Suppressor macrophage treated with lipopolysaccharide for 1 hour (primary cell): ENCODE measurements at places on chromosomes 11 and 22.

DNA sequence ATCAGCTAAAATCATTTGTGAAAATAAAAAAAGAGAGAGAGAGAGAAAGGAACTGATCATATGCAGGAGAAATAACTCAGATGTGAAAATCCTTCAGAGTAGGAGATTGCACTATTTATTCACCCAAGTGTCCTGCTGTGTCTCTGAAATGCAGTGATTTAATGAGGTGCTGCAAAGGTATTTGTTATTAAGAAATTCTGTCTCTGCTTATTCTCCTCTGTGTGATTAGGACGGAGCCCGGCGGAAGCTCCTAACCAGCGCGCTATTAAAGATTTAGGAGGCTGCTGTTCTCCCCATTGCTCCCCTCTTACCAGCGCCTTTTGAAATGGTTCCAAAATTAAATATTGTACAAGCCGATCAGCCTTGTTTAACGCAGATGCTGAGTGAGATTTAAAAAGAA, 528.3 kb downstream of the BUD13 start:
- DNase-seq = no peak

DNA sequence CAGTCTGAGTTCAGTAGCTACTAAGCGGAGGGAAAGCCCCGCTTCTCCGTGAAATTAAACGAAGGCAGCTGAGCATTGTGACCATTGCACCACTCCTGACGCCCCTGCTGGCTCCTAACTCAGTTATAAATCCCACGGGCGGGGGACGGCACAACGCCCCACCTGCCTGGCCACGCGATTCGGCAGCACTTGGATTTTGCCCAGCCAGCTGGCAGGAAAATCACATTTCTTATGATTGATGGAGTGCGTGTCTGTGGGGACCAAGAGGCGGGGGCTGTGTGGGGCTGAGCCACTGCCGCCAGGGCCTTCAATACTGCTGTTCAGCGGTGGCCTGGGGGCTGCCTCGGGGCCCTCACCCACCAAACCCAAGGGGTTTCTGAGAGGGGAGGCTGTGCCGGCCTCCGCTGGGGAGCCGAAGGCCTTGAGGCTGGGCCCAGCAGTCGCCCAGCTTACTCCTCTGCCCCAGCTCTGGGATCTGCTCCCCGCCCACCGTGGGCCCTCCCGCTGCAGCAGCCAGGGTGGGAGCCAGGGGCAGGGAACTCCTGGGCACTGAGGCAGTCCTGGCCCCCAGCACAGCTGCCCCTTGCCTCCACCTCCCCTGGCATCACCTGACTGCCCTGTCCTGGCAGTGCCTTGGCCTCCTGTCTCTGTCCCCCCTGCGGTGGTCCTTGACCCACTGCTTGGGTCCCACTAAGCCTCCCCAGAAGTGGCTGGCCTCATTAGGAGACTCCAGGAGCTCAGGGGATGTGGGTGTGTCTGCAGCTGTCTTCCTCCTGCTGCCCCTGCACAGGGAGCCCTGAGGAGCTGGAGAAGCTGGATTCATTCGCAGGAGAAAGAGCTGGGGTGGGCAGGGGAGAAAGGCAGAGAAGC, 30.7 kb downstream of the SHISAL1 start:
- no peak for DNase-seq

DNA sequence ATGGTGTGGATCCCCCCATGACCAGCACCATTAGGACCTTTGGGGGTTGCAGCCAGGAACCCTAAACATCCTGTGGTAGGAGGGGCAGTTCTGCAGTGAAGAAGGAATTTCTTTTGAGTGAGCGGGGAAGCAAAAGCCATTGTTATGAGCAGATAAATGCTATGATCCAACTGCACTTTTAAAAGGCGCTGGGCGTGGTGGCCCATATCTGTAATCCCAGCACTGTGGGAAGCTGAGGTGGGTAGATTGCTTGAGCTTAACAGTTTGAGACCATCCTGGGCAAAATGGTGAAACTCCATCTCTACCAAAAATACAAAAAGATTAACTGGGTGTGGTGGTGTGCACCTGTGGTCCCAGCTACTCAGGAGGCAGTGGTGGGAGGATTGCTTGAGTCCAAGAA, 5.9 kb upstream of the TOMM22 start:
- no peak for DNase-seq

DNA sequence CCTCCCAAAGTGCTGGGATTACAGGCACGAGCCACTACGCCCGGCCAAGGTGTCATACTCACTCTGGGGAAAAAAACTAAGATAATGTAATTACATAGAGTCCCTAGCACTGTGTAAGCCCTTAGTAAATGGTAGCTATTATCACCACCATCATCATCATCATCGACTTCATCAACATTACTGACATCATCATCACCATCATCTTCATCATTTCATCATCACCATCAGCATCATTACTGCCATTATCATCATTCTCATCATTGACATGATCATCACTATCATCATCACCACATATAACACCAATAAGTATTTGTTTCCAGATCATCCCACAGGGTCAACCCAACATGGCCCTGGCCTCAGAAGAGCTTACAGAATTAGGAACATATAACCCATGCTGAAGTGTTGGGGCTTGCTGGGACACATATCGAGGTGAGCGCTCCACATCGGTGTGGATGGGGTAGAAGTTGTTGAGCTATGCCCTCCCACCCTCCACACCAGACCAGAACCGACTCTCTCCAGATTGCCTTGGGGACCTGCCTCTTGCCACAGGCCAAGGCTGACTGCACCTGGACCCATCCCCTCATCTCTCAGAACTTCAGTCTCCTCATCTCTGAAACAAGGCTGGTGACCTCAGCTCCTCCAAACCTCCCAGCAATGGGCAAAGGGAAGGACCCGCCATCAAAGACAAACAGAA, 14.7 kb upstream of the CD5 start:
- DNase-seq = no peak

DNA sequence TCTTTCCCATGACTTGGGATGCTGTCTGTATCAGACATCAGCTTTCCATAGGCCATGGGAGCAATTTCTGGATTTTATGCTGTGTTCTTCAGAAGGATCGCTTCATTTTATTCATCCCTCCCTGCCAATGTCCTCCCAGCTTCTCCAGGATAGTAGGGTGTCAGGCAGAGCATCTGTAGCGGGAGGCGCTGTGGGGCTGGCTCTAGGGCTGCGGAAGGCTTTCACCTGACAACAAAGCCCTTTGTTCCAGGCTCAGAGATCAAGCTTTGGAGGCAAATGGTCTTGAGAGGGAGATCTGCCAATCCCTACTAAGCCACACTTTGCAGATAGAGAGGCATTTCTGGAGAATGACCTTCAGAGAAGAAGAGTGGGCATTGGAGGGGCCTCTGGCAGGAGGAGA, 29.5 kb upstream of the FTH1 start:
- DNase-seq = no peak

DNA sequence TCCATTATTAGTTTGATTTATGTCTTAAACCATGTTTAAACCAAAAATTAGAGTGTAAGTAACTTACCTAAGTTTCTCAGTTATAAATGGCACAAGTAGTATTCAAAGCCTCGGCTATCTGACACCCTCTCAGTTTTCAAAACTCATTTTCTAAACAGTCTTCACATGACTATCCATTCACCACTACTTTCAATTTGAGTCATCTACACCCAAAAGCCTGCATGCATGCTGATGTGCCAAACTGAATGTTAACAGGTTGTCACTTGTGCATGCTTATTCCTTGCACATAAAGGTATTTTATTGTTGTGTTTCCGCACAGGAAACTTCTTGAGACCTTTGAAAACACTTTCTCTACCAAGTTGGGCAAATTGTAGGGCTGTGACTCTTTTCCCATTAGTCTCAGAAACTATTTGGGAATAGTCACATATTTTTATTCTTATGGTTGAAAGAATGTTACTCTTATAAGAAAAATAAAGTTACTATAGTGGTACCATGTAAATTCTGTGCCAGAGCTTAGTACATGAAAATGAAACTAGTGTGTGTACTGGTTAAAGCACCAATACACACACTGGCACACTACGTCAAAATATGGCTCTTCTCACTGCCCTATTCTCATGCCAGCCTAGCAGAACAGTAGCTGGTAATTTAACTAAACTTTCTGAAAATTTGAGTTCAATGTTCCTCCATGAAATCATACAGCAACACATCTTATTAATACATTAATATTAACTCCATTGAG, 2.2 kb upstream of the OR51E2 start:
- DNase-seq = no peak

DNA sequence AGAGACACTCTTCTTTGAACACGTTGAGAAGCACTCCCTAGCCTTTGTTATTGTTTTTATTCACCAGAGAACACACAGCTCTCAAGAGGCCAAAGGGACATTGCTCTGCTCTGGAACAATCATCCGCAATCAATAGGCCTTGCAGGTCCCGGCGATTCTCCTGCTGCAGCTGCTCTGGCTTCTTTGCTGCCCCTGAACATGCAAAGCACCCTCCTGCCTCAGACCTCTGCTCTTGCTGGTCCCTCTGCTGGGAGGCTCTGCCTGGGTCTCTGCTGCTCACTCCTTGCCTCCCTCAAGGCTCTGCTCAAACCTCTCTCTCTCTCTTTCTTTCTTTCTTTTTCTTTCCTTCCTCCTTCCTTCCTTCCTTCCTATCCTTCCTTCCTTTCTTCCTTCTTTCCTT, 232.7 kb downstream of the DSCAML1 start:
- no peak for DNase-seq

DNA sequence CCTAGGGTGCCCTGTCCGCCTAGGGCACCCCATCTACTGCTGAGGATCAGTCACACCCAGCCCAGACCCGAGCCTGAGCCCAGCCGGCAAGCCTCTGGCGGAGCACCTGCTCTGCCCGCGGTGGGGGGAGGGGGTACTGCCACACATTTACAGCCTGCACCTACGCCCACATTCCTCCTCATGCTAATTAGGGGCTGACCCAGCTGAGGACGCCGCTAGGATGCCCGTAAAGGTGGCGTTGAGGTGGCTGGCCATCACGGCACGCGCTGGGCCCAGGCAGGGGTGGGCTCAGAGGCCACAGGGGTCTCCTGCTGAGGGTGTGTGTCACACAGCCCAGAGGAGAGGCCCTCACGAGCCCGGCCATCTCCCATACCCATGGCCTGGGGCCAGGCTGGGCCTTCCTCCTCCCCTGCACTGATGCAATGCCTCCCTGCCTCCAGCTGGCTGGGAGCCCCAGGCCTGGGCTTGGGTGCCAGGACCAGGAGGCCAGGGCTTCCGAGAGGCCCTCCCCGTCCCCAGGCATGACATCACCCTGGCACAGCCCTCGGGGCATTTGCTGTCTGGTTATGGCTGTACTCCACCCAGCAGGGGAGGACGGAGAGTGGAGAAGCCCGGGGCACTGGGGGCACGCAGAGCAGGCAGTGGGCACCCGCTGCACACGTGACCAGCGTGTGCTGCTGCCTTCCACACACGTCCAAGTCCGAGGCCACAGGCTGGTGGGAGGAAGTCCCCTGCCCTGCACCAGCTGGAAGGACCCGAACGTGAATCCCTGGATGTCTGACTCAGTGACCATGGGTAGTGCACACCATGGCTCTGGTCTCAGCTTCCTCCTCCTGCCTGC, 12.7 kb downstream of the DUSP8 start:
- peak; percentile 38 for DNase-seq

GRCh38 chr11:24437123-24437522, 59.7 kb upstream of the LUZP2 start:
- no peak for DNase-seq

- peak; percentile 97 for DNase-seq
These were observed 3.2 kb upstream of the GAB2 start for GRCh38 chr11:78420796-78421209.

- DNase-seq = peak; percentile 47
These were observed 393.5 kb upstream of the CADM1 start for GRCh38 chr11:115897707-115898106.

DNA sequence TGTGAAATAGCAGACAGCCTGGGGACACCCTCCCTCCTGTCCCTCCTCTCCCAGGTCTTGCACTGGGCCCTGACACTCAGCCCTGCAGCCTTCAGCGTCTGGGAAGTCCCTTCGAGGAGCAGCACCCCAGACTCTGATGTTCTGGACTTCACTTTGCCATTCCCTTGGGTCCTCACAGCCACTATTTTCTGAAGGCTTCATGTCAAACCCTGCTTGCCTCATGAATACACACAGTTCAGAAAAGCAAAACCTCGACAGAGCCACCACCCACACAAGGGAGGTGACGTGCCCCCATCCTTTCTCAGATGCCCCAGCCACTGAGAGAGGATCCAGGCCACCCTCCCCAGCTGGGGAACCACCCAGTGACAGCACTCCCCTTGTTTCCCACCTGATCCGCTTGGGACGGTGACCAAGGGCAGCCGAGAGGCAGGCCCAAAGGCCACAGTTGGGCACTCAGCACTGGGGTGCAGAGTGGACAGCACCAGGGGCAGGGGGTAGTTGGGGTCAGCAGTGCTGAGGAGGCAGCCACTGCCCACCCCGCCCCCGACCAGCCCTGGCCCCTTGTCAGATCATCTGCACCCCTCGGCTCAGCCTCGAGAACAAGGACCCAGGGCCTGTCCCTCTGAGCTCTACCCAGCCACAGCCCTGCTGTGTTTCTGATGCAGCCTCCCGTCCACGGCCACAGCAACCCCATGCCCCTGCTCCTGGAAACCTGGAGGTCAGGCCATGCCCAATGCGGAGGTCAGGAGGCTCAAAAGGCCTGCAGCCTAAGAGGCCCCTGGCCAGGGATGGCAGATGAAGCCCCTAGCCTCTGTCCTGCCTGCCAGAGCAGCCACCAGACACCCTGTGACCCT, 3.1 kb upstream of the TNNT3 start:
- DNase-seq = no peak

GRCh38 chr11:1906611-1907423, 12.7 kb upstream of the TNNT3 start:
- no peak for DNase-seq

DNA sequence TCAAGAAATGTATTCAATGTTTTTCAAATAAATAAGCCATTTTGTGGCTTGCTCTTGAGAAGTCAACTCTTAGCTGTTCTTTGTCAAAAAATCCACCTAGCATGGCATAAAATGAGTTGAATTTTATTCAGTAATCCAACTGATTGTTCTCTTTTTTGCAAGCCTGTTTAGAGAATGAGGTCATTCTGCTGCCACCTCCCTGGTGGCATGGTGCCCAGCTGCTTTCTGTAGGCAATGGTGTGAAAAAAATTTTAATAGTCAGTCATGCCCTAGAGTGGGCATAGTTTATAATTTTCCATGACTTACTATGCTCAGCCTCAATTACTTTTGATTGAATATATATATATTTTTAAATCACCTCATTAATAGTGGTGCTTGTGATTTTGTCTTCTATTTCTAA, 177.2 kb downstream of the INSC start:
- DNase-seq = no peak

DNA sequence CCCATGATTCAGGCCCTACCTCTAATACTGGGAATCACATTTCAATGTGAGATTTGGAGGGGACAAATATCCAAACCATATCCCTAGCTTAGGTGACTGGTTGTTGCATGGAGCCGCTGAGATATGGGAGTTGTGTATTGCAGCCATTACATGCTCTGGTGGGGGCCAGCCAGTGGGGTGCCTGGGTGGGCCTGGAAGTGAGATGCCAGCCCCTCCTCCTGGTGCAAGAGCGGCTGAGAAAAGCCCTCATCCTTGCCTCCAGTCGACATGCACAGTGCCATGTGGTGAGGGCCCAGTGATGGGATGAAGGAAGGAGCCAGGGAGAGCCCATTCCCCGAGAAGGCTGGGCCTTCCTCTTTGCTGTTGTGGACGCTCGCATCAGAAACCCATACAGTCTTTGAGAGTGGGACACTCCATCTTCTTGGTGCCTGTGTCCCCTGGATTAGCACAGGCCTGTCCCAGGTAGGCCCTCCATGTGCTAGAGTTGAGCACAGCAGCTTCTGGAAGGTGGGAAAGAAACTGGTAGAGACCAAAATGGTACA, 1043.0 kb downstream of the TBC1D22A start:
- no peak for DNase-seq

- no peak for DNase-seq
These were observed 54.6 kb upstream of the OR5P2 start for GRCh38 chr11:7851391-7851790.

- DNase-seq = no peak
These were observed 836.4 kb downstream of the TBC1D22A start for GRCh38 chr22:47598864-47599263.
